Cortex of kidney (tissue), 1 donor: ENCODE measurements at places on chromosomes 2 and 18.

- DNase-seq = no peak
Observed at GRCh38 chr2:120605231-120605935, 130.3 kb upstream of the GLI2 start.

- DNase-seq = no peak
Observed at GRCh38 chr2:233404222-233404621, 49.9 kb downstream of the DGKD start.

GRCh38 chr2:4110273-4110672 is 406.9 kb downstream of the DCDC2C start:
- DNase-seq = no peak

GRCh38 chr18:41059126-41059415 is 896.0 kb upstream of the PIK3C3 start:
- no peak for DNase-seq

DNA sequence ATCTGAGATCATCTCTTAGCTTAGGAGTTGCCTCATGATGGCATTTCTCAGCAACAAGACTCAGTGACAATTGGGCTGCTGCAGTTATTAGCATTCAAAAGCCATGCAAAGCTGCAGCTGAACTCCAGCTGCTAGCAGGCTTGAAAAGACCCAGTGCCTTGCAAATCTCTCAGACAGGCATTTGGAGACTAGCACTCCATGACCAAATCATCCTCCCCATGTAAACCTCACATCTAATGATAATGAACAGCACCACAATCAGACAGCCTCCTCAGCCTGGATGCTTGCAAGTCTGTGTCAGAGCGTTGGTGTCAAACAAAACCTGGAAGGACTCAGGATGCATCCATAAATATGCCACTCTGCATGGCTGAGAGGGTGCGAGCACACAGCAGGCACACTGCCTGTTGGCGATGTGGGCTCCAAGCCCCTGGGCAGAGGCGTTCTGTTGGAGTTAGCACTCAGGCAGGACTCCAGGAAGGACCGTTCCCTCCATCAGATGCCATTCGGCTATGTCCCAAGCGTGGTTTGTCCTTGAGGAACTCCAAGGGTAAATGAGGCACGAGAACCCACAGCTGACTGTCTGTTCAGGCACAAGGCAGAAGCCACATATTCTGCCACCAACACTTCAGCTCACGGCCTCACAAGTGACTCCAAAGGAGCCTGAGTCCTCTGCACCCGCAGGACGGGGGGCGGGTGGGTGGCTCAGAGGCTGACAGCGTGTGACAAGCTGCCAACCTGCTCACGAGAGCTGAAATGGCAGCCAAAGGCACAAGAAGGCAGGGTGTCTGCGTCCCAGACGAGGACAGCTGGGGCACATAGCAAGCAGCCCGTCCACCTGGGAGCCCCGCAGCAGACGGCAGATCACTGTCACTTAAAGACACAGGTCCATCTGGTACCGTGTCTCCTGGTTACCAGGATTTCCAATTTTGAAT is 183.8 kb downstream of the MYT1L start:
- DNase-seq = no peak

DNA sequence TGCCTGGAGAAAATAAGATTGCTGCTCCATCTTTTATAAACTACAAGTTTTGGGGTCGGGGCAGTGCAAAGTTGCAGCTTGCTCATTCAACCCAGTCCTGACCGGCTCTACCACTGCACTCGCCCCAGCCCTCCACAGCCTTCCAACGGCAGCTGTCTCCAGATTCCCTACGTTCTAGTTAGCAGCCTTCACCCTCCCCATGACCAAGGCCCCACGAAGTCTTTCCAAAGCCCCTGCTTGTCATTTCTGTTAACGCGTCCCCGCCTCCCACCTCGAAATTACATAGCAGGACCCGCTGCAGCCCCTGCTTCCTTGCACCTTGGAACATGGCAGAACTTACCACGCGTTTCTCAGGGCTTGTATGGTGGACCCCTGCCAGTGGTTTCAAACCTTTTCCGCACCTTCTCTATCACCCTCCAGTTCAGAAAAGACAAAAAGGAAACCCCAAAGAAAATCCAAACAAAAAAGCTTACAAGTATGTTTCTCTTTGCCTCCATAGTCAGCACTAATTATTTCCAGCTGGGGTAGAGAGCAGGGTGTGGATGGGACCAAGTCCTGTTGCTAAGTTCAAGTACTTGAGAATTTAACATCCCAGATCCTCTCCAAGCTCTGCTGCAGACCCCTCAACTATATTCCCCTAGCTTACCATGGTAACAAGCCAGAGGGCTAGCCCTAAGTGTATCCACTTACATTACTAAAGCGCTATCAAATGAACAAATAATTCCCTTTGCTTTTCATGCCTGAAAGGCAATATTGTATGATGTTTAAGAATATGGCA is 161.5 kb downstream of the TGIF1 start:
- DNase-seq = no peak

DNA sequence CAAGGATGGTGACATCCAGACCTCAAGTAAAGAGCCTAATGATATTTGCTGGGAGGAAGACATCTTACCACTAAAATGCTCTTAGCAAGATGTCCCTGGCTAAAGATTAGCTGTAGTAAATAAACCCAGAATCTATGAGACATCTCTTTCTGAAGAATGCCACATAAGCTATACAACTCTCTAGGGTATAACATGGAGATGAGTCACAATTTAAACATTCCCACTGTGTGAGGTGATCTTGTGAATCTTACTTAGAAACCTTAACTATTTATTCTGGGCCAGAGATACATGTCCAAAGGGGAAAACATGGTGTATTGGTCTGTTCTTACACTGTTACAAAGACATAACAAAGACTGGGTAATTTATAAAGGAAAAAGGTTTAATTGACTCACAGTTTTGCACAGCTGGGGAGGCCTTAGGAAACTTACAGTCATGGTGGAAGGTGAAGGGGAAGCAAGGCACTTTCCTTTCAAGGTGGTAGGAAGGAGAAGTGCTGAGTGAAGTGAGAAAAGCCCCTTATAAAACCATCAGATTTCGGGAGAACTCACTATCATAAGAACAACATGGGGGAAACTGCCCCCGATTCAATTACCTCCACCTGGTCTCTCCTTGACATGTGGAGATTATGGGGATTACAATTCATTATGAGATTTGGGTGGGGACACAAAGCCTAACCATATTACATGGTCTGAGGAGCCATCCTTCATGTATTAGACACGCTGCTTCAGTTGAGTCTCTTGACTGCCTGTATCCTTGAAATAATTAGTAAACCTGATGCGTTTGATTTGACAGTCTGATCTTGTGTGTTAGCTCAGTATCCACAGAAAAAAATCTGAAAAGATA is 17.1 kb downstream of the KRCC1 start:
- DNase-seq = no peak

GRCh38 chr2:64401529-64401880 is 52.5 kb upstream of the LGALSL start:
- DNase-seq = no peak

- no peak for DNase-seq
Observed at GRCh38 chr2:3130444-3130843, 247.2 kb downstream of the EIPR1 start.

DNA sequence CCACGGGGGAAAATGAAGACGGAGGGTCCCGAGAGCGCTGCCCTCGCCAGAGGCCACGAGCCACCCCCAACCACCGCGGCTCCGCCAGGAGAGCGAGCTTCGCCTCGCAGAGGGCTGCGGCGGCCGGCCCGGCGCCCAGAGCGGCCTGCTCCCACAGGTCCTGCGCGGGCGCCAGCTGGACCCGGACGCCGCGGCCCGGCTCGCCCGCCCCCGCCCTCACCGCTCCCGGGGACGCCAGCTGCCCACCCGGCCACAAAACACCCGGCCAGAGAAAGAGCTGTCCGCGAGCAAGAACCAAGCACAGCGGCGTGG is 709 bp downstream of the PTPN2 start:
- DNase-seq = no peak

DNA sequence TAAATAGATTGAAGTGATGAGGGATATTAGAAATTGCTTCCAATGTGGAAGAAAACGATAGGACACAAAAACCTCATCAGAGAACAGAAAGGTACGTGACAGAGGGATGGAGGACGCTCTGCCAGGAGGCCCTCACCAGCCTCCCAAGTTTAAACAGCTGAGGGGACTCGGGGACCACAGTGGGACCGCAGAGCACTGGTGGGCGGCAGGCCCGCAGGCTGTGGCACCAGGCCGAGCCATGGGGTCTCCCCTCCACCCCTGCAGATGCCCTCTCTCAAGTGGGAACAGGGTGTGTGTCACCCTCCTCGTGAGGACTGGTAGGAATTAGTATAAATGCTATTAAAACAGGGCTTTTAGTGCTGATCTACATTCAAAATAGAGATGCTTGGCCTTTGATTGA is 10.8 kb downstream of the NDUFA10 start:
- no peak for DNase-seq

GRCh38 chr2:98913916-98914712 is 21.9 kb downstream of the CRACDL start:
- no peak for DNase-seq

GRCh38 chr2:70188460-70188859 is 2.4 kb downstream of the C2orf42 start:
- no peak for DNase-seq

DNA sequence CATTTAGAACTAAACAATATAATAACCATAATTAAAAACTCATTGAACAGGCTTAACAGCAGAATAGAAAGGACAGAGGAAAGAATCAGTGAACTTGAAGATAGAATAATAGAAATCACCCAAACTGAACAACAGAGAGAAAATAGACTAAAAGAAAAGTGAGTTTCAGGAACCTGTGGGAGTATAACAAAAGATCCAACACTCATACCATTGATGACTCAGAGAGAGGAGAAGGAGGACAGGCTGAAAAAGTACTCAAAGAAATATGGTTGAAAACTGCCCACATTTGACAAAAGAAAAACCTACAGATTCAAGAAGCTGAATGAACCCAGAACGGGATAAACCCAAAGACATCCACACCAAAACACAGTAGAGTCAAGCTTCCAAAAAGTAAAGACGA is 54.2 kb upstream of the FMNL2 start:
- DNase-seq = no peak

DNA sequence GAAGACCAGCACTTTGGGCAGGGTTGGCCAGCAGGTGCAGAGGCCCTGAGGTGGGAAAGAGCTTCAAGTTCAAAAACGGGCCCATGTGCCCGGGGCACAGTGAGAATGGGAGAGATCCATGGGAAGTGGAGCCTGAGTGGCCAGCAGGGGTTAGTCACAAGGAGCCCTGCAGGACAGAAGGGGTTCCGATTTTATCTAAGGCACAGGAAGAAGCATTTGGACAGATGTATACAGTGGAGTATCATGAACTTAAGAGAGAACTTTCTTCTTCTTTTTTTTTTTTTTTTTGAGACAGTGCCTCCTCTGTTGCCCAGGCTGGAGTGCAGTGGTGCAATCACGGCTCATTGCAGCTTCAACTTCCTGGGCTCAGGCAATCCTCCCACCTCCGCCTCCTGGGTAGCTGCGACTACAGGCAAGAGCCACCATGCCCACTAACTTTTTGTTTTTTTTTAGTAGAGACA is 24.0 kb downstream of the WIPF1 start:
- no peak for DNase-seq

DNA sequence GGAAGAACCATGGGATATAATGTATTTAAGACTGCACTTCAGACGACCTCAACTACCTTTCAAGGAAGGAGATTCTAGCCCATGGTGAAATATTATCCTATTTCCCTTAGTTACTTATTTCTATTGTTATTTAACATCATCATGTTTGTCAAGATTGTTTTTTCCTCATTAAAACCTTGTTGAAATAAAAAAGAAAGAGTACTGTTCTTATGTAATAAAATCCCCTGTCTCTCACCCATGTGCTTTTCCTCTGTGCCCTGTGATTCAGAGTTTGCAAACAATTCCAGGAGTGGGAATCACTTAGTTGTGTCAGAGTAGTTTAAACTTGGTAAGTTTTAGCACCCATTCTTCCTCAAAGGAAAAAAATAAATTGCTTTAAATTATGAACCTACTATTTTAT is 43.6 kb downstream of the ERBB4 start:
- DNase-seq = no peak

- DNase-seq = no peak
Observed at GRCh38 chr2:16617282-16618266, 48.1 kb downstream of the CYRIA start.

DNA sequence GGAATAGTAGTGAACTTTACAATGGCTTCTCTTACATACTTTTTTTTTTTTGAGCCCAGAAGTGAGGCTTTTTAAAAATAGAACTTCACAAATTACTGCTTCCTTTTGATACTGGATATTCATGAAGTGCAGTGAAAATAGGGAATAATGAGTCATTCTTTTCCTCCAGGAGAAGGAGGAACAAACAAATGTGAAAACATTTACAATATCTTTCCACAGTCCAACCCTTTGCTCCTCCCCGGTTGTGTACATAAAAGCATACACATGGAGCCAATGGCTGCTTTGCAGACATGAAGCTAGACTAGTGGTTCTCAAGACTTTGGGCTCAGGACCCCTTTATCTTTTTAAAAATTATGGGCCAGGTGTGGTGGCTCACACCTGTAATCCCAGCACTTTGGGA is 266.9 kb downstream of the GBX2 start:
- DNase-seq = no peak

GRCh38 chr18:13036622-13037320 is 45.6 kb downstream of the CEP192 start:
- no peak for DNase-seq

GRCh38 chr2:52916981-52917380 is 850.6 kb upstream of the CHAC2 start:
- no peak for DNase-seq

DNA sequence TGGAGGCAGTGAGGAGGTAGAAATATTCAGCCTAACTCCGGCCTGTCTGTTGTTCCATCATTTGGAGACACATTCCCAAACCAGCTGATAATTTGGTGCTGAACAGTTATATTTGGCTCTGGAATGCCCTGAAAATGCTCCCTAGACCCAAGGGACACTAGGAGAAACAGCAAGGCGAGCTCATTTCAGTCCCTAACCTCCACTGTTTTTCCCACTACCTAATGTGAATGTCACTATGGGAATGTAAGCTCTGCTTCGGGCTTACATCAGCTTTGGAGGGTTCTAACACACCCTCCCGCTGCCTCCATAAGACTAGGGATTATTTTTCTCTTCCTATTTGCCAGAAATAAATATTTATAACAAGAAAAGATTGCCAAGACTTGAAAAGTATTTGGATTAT is 103.5 kb downstream of the ANTXR1 start:
- DNase-seq = no peak

GRCh38 chr2:85999061-85999831 is 106.4 kb downstream of the POLR1A start:
- no peak for DNase-seq

DNA sequence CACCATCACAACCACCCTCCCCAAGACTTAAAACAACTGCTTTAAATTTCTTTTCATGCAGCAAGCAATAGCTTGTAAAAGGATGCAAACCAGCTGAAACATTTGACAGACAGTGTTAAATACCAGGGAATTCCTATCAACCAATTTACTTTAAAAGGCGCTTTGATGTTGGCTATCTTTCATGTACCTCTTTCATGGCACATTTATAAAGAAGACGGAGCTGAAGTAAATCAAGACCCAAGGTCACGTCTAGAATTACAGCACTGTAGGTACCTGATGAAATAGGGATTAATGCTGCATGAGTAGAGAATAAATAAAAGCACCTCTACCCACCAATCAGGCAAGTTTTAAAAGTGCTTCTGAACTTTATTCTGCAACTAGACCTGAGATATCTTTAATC is 78.9 kb downstream of the SRBD1 start:
- no peak for DNase-seq
